ENCODE measurements at places on chromosomes 7 and 10.

- no peak for DNase-seq
These were observed 263.0 kb downstream of the PHF14 start for GRCh38 chr7:11236680-11237079.

DNA sequence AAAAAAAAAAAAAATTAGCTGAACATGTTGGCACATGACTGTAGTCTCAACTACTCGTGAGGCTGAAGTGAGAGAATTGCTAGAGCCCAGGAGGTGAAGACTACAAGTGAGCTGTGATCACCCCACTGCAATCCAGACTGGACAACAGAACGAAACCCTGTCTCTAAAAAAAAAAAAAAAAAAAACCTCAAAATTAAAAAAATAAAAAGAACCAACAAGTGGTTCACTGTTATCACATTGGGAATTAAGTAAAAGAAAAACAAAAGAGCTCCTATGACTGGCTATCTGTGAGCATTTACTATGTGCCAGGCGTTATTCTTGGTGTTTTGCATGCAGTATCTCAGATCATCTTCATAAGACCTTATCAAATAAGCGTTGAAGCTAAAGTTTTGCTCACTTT lies 66.0 kb downstream of the ANLN start:
- no peak for DNase-seq

DNA sequence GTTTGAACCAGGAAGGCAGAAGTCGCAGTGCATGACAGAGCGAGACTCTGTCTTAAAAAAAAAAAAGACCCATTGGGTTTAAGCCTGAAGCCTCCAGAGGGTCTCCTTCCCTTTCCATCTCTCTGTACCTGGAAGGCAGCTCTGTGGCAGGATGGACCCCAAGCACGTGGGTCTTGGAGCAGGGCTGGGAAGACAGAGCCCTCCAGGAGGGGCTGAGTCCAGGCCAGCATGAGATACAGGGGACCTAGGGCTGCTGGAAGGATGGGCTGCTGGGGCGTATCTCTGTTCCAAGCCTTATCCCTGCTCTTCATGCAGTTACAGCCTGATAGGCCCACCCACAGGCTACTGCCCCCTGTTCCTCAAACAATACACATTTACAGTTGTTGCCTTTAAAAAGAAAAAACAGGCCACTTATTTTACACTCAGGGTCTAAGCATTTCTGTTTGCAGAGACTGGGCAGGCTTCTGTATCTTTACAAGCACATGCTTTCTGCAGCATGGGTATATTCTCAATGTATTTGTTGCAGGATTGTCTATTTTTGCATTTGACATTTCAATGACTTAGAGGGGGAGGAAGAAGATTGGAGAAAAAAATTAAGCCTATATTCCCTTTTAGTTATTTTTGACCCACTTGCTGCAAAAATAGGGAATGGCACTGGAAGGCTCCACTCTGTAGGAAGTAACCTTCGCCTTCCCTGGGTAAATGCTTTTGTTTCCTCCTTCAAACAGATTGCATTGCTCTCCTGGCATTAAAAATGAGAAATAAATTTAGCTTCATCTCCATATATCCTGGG lies 60.1 kb downstream of the FAM171A1 start:
- DNase-seq, result no peak

- peak; percentile 84 for DNase-seq
These were observed 94.8 kb upstream of the ZNF804B start for GRCh38 chr7:88664630-88665233.

DNA sequence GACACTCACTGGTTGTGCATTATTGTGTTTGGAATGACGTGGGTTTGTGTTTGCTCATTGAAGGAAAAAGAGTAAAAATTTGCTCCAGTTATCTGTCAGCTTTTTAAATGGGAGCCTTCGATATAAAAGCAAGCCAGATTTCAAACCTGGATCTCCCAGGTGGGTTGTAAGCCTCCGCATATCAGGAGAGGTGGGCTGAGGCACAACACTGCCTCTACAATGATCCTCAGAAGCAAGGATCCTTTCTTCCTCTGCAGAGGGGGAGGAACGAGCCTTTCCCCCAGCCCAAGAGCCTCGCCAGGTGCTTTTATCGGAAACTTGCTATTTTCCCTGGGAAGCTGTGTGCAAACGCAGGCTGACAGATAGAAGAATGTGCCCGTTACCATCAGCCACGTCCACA lies 331.0 kb upstream of the MGMT start:
- no peak for DNase-seq

- no peak for DNase-seq
These were observed 18.6 kb upstream of the YWHAG start for GRCh38 chr7:76377186-76377918.

- DNase-seq, result no peak
These were observed 1.4 kb upstream of the NEUROG3 start for GRCh38 chr10:69574571-69574978.

Measured in fibroblast of lung (primary cell).